ENCODE measurements at places on chromosomes 12 and 14.

DNA sequence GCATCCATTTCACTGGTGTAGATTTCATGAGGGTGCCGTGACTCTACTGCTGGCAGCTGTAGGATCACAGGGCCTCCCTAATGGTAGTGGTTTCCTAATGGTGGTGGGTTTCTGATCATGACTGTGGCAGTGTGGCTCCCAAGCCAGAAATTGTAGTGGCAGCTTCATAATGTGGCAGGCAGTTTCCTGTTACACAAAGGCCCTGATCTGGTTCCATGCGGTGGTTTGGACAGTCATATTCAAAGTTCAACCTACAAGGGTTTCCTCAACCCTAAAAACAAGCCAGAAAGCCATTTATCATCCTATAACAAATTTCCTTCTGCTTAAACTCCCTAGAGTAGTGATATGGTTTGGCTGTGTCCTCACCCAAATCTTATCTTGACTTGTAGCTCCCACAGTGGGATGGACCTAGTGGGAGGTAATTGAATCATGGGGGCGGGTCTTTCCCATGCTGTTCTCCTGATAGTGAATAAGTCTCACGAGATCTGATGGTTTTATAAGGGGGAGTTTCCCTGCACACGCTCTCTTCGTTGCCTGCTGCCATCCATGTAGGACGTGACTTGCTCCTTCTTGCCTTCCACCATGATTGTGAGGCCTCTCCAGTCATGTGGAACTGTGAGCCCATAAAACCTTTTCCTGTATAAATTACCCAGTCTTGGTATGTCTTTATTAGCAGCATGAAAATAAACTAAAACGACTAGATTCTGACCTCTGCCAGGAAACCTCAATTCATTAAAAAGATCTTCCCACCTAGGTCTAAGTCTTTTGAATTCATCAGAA is 257.1 kb downstream of the EFCAB11 start:
- DNase-seq, result no peak

- DNase-seq, result no peak
Observed at GRCh38 chr14:61537563-61538463, 157.5 kb upstream of the HIF1A start.

DNA sequence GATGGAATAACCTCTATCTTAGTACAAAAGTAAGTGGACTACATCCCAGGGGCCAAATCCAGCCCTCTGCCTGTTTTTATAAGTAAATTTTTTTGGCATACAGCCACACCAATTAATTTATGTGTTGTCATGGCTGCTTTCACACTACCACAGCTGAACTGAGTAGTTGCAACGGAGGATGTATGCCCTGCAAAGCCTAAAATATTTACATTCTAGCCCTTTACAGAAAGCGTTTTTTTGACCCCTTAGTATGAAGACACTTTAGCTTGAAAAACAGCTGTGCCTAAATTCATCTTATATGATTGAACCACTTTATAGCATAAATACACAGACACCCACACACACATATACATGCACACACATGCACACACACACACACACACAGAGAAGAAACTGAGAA is 501.6 kb downstream of the EGLN3 start:
- DNase-seq, result no peak

DNA sequence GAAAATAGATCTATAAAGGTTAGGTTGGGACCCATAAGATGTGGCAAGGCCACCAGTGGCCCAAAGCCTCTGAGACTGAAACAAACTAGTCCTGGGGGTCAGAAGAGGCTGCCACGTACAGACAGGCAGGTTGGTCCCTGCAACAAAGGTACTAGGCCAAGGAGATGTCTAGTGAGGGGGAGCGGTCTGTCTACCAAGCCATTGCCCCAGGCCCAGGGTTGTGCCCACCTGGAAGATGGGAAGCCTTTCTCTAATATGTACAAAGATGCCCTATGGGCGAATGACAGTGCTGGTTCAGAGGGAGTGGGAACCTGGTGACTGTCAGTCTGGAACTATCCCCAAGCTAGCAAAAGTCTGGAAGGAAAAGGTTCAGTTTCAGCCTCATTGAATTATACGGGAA is 233.2 kb downstream of the RBM19 start:
- DNase-seq, result no peak

DNA sequence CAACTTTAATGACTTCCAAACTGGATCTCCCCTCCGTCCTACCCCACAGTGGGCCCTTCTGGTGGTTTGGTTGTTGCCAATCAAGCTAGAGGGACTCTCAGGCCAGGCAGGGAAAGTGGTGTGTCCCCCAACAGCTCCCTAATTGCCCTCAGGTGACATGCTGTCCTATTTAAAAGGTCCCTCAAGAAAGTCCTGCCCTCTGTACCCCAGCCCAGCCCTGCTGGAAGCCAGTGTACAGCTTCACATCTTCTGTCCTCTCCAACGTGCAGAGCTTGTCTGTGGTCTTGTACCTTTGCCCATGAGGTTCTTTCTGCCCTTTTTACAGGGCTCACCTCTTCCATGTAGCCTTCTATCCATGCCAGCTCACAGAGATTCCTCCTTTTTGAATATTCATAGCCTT is 4.2 kb downstream of the RIN3 start:
- DNase-seq, result no peak

GRCh38 chr12:67988601-67989021 is 636 bp upstream of the IFNG-AS1 start:
- DNase-seq, result no peak

GRCh38 chr12:91542067-91542466 is 359.4 kb upstream of the DCN start:
- DNase-seq, result no peak

DNA sequence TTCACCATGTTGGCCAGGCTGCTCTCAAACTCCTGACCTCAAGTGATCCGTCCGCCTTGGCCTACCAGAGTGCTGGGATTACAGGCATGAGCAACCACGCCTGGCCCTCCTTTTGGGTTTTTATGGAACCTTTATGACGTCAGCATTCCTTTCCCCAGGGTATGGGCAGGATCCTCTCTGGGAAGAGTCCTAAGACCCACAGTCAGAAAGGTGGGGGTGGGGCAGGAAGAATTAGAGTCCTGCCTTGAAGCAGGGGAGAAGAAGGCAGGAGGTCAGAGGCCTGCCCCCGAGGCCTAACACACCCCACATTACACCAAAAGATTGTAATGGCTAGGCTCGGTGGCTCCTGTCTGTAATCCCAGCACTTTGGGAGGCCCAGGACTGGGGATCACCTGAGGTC is 30.8 kb upstream of the CDK17 start:
- no peak for DNase-seq

DNA sequence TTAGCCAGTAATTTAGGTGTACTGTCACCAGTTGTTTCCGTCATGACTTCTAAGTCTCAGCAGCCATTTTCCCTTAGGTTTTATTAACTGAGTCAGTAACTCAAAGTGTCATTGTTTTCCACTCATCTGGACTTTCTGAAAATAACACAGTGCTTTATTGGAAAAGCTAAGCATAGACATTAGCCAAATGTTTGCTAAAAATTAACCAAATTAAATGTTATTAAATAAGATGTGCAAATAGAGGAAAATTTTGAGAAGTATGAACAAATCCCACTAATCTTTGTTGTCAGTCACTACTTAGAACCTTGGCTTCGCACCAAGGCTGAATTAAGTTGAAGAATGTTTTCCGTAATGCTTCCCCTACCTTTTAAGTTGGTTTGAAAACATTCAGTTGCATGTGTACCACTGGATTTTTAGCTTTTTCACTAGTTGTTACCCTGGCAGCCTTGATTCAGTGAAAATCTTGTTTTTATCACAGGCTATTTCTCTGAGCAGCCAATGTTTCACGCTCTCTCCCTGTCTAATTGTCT is 43.0 kb downstream of the BORCS5 start:
- no peak for DNase-seq

DNA sequence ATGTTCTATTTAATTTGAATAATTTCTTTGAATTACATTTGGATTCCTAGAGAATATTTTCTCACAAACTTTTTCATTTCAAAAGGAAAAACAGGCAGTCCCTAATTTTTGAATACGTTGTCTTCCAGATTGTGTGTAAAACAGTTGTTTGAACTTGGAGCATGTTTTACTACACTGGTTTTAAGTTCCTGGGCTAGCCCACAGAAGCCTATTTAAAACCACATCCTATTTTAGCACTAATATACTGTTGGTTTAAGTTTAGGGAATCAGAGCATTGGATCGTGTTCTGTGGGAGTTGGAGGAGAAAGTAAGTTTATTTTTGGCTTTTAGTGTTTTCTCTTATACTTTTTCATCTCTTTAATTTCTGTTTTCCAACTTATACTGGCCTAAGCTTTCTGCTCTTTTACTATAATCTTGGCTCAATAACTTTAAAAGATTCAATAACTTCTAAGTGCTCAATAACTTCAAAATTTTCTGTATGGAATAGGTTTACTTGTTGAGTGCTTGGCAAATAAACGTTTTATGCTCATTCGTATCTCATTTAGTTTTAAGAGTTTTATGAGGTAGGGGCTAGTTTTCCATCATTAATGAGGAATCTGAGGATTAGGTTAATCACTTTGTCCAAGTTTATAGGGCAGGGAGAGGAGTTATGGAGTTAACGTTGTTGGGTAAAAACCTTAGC is 14.9 kb downstream of the LEMD3 start:
- no peak for DNase-seq

DNA sequence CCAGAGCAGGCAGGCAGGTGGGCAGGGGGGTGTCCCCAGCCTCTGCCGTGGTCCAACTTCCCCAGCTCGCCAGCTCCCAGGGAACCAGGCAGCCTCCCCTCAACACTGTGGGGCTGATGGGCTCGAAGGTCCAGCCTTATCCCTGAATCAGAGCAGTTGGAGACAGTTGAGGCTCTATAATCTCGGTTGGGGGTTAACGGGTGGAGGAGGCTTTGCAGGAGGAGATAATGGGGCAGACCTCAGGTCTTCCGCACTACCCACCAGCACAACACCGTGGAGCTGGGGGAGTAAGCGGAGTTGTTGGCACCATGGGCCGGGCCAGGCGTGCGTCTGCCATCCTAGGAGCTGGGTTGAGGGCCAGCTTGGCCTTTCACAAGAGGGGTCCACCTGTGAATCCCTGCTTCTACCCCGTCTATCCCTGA is 13.9 kb upstream of the HDAC7 start:
- DNase-seq, result no peak

DNA sequence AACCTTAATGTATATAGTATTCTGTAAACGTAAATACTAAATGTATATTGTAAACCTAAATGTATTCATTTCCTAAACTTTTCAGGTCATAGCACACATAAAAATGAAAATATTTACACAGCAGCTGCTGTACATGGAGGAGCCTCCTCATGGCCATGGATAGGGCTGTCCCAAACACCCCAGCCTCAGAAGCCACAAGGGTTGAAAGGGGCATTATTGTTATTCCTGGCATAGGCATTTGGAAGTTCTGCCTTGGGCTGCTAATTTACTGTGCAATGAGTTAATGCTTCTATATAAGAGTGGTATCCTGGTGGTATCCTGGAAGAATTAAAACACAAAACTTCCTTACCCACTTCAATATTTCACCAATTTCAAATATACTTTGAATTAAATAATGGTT is 159.4 kb downstream of the SLC5A8 start:
- DNase-seq, result no peak

DNA sequence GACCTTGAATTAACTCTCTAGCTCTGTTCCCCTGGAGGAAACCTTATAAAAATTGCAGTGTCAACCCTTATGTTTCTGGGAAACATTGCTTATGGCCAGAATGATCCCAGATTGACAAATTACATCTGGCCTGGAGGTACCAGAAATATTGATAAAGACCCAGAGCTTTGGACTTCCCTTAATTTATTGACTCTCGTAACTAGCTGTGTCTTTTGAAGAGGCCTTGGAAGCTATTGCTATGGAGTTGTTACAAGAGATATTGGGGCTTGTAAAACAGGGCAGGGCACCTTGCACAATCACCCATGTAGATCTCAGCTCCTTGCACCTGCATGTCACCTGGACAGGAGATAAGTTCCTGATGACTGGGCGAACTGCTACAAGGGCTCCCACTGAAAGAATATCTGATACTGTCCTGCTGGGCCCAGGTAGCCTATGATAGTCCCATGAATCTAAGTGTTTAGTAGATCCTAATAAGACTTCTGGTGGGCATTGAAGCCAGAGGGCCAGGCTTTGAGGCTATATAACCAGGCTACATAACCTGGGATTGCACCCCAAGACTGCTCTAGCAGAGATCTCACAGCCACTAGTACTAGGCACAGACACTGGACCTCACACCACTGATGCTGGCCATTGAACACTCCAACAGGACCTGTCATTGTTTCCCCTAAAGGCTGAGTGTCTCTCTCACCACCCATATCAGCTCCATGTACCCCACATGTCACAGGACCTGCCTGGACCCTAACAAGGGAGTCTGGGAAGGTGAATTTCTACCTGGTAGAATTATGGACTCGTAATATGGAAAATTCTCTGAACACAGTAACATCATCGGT is 135.7 kb upstream of the PWP1 start:
- DNase-seq, result no peak

- no peak for DNase-seq
Observed at GRCh38 chr12:76698966-76699365, 64.9 kb upstream of the ZDHHC17 start.

DNA sequence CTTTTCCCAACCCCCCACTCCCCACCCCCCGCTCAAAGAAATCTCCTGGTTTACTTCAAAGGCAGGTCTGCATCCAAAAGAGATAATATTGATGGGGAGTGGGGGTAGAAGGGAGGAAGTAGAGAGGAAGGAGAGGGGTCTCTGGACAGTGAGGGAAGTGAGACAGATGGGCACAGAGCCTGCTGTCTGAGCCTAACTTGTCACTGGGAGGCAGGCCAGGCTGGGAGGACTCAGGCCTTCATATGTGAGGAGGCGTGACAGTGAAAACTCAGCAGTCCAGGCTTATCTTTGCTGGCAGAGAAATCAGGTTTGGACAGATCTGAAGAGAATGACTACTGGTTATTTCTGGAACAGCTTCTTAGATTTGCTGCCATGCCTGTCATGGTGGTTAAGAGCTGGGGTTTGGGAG is 192.3 kb downstream of the NUAK1 start:
- no peak for DNase-seq

DNA sequence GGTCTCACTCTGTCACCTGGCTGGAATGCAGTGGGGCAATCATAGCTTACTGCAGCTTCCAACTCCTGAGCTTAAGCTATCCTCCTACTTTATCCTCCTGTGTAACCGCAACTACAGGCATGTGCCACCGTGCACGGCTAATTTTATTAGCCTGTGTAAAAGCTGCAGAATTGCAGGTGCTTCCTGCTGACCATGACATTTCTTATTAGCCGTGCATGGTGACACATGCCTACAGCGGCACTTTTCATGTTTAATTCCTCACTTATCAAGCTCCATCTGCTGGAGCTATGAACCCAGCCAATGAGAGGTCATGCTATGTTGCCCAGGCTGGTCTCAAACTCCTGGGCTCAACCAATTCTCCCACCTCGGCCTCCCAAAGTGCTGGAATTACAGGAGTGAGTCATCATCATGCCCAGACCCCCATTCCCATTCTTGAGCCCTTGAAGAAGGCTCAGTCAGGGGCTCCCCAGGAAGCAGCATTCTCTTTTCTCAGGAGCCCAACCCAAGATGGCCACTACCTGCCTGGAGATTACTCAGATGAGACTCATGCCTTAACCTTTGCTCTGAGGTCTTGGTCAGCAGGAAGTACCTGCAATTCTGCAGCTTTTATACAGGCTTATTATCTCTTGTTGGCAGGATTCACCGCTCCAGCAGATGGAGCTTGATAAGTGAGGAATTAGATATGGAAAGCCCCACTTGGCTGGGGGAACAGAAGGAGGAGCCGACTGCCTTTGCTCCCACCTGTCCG is 503.2 kb downstream of the MED13L start:
- no peak for DNase-seq

- peak; percentile 55 for DNase-seq
Observed at GRCh38 chr12:60266381-60266852, 670.6 kb downstream of the SLC16A7 start.
